ENCODE measurements at places on chromosomes 11 and 22.

- DNase-seq: no peak
Observed at GRCh38 chr22:28939394-28939793, 56.0 kb downstream of the ZNRF3 start.

GRCh38 chr11:36598051-36598450, at the start of gene RAG2:
Gene RAG2 (minus strand): TSS chr11:36598236. CDS start chr11:36594168, 4,068 bp downstream.
- no peak for DNase-seq

GRCh38 chr11:122715548-122716440, 60.3 kb downstream of the UBASH3B start:
- DNase-seq: no peak

- DNase-seq: no peak
Observed at GRCh38 chr11:127619946-127620345, 619.4 kb upstream of the KIRREL3 start.

- no peak for DNase-seq
Observed at GRCh38 chr11:10688401-10688800, 5.2 kb downstream of the IRAG1 start.

DNA sequence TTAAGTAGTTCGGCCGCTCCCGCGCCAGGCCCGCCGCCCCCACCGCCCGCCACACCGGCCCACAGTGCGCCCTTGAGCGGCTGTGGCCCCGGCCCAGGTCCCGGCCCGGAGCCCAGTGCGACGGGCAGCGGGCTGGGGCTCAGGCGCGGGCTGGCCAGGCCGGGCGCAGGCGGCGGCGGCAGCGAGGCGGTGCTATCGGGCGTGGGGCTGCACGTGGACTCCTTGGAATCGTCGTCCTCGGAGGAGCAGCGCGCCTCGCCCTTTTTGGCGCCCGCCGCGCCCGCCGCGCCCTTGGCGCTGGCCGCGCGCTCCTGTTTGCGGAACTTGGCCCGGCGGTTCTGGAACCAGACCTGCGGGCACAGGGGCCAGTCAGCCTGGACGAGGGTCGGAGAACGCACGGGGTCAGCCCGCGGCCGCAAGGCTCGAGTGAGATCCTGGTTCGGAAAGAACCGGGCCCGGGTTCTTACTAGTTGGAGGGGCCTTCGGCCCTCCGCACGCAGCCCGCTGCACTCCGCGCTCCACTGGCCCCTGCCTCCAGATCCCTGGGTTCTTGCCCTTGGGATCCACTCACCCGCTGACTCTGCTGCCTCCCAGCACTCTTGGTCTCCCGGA, 4.0 kb downstream of the PHOX2A start:
- peak; percentile 37 for DNase-seq

GRCh38 chr22:50286275-50286674, 16.1 kb upstream of the MAPK11 start:
- no peak for DNase-seq

DNA sequence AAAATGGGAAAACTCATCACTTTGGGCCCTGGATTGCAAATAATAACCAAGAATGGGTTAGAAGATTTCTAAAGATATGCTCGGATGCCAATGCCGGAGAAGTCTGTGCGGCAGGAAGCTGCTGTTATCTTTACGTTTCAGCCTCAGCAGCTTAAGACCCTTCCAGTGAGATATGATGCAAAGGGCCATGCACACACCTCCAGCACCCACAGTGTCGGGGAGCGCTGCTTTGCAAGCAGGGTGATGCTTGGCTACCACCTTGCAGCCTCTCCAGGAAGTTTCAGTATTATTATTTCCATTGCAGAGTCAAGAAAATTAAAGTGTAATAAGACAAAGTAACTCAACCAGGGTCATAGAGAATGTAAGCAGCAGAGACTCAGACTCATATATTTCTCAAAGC, 37.3 kb downstream of the LARGE1 start:
- DNase-seq: no peak

- DNase-seq: no peak
Observed at GRCh38 chr11:11709447-11710239, 87.8 kb upstream of the GALNT18 start.

DNA sequence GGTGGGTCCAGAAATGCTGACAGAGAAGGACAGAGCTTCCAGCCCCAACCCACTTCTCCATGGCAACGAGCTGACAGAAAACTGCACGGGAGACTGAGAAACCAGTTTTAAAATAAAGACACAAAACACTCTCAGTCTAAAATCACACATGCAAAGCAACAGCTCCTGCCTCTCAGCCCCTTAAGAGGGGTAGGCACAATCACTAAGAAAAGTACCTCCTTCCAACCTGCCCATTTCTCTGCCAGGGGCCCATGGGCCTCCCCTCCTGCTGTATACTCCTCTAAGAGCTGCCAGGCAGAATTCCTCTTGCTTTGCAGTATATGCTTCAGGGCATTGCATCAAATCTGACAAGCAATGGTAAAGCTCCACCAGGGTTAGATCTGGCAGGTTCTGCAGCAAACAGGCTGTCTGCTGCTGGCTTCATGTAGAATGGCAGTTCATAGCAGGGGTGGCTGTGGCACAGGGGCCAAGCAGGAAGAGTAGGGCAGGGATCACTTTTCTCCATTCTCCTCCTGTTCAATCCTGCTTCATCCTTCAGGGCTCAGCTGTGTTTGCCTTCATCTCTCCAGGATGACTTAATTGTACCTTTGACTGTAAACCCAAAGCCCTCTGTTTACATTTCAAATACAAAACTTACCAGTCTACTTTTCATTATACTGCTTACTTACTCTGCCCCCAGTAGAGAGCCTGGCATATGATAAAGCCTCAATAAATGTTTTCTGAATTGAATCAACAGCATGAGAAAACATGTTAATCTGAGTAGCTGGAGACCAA, 77.7 kb downstream of the KCNC1 start:
- no peak for DNase-seq

GRCh38 chr11:114083391-114084252, 24.1 kb downstream of the ZBTB16 start:
- no peak for DNase-seq

- peak; percentile 61 for DNase-seq
Observed at GRCh38 chr11:86101493-86101892, 32.6 kb upstream of the PICALM start.

DNA sequence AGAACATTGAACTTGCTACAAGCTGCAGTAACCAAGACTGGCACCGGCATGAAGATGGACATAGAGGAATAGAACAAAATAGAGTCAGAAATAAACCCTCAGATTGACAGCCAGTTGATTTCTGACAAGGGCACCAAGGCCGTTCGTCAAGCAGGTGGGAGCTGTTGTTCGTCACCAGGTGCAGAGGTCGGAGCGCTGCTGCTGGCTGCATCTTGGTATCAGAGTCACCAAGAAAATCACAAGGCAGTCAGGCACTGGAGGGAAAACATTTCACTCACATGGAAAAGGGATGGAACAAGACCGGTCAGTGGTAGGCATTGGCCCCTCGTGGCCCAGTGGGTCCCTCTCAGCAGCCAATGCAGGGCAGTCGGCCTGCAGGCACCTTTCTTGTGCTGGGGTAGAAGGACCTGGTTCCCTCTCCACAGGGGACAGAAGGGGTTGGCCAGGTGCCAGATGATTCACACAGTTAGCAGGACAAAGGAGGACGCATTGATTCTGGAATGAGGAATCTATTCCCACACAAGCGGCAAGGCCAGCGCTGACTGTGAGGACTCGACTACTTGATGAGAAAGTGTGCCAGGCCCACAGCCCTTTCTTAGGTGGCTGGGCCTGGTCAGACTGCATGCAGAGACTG, 115.8 kb upstream of the FGF3 start:
- DNase-seq: peak; percentile 58

DNA sequence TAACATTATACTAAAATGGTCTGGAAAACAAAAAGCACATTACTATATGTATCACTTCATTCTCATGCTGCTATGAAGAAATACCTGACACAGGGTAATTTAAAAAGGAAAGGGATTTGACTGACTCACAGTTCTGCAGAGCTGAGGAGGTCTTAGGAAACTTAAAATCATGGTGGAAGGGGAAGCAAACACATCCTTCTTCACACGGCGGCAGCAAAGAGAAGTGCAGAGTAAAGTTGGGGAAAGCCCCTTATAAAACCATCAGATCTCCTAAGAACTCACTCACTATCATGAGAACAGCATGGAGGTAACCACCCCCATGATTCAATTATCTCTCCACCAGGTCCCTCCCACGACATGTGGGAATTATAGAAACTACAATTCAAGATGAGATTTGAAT, 60.0 kb downstream of the FAM181B start:
- DNase-seq: no peak
